ENCODE measurements at places on chromosomes 12 and 14.

DNA sequence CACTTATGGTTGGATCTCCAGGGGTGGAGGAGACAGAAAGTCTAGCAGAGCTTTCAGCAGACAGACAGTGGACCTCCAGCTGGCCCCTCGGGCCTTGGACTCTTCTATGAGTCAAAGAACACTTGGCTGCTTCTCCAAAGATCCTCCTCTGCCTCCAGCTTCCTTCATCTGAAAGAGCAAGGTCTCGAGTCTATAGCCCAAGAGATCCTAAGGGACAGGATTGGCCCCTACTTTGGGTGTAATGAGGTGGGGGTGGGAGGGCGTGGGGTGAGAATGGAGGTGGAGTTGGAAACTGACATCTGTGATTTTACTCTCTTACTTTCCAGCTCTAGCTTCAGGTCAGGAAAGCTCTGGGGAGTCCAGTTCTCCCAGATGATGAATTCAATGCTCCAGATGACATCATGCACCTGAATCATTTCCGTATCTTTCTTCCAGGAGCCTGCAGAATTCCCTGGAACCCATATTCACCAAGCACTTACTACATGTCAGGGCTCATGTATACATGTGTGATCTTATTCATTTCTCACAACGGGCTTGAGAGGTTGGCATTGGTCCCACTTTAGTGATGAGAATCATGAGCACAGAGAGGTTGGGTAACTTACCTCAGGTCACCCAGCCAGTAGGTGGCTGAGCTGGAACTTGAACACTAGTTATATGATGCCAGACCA lies 10.2 kb upstream of the PGF start:
- no peak for DNase-seq

- DNase-seq = no peak
Measured at GRCh38 chr12:96526110-96526509, 36.7 kb downstream of the CFAP54 start.

- DNase-seq = no peak
Measured at GRCh38 chr12:31765931-31766330, 37.1 kb upstream of the AMN1 start.

DNA sequence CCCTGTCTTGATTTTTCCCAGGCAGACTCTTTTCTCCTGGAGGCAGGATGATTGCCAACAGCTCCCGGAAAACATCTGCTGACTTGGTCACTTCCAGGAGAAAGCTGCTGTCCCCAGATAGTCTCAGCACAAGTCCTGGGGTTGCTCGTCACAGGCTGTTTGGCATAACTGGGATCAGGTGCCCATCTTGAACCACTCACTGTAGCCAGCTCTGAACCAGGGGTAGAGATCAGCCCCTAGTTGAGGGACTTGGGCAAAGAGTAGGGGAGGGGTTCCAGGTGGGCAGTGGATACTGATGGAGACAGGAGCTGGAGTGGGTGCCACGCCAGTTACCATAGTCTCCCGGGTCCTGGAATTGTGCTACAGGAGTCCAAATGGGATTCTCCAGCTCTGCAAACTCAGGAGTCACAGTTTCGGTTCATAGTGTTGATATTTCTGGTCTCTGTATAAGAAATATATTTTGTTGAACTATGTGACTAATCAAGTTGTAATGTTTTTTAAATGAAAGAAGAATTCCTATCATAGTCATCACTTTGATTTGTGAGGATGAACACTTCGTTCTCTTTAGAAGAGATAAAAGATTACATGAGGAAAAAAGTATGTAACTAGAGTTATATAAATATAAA lies 1154.5 kb downstream of the AACS start:
- DNase-seq = no peak

DNA sequence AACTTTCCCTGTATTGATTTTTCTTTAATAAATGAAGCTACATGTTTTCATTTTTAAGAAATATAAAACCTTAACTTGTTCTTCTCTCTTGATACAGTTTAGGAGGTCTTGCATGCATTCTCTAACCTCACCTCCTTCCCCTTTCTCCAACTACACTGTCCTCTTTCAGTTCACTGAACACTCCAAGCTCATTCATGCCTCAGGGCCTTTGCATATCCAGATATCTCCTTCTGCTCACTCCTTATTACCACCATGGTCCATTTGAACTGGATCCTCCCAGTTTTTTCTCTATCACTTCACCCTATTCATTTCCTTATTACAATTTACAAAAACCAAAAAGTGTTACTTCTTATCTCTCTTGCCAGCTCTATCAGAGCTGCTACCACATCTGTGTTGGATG lies 242.9 kb upstream of the PLEKHG7 start:
- DNase-seq = no peak

- DNase-seq = peak; percentile 50
Measured at GRCh38 chr12:7190268-7191055, 976 bp downstream of the PEX5 start.
